ENCODE measurements at places on chromosomes 13 and 19.

DNA sequence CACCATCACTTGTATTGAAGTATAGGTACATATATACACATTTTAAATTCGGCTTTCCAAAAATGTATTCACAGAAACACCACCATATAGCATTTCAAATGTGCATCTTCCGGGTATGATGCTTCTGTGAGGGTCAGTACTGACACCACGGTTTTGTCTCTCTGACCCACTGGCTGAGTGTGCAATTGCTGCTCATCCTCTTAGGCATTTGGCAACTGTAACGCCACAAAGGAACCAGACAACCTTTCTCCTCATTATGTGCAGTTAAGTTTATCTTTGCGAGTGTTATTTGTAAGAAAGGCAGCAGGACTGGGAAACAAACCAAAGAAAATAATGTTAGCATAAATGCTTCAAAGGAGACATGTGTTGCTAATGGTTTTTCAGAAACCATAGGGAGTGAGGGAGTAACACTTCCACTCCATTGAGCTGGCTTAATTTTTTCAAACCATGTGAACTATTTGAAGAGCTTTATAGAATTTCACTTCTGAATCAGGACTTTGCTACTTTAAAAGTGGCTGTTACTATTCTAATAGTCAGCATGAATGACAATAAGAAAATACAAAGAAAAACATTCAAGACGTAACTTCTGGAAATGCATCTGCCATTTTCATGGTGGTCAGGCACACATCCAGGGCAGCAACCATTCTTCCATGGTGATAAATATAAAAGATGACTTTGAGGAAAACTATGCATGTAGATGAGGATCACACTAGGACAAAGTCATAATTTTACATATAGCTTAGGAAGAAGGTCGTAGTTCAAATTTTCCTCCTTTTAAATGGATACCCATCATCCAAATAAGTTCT lies 423.3 kb downstream of the MZT1 start:
- no peak for DNase-seq

DNA sequence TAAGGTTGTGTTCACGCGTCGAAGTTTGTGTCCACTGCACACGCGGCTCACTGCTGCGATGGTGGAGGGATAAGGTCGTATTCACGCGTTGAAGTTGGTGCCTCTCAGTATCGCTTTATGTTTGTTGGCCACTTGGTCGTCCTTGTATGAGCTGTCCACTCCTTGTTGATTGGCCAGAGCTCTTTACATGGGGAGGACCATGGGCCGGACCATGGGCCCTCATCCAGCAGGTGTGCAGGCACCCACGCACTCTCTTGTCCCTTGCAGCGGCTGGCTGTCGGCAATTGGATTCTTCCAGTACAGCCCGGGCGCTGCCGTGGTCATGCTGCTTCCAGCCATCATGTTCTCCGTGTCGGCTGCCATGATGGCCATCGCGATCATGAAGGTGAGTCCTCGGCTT lies 17.6 kb downstream of the ADAT3 start:
- no peak for DNase-seq

- DNase-seq: no peak
Measured at GRCh38 chr19:58579473-58580142, 6.5 kb upstream of the MZF1 start.

GRCh38 chr19:1006711-1007398 lies 6.6 kb downstream of the GRIN3B start:
- DNase-seq: no peak

GRCh38 chr19:45769821-45770191 lies 754 bp upstream of the SIX5 start:
- DNase-seq: no peak

DNA sequence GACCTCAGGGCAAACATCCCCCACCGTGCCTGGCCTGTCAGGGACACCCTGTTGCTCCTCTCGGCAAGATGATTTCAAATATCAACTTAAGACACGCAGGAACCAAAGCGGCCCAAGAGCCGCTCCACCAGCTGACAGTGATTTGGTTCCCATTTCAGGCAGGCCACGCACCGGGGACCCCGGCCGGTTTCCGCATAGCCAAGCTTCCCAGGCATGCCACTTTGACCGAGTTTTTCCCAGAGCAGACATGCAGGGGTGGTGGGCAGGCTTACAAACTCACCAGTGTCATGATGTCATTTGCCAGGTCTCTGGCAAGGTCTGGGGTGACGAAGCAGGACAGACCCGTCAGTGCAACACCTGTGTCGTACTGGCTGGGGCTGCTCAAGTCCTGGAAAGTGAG lies 19.2 kb downstream of the AP3D1 start:
- no peak for DNase-seq

DNA sequence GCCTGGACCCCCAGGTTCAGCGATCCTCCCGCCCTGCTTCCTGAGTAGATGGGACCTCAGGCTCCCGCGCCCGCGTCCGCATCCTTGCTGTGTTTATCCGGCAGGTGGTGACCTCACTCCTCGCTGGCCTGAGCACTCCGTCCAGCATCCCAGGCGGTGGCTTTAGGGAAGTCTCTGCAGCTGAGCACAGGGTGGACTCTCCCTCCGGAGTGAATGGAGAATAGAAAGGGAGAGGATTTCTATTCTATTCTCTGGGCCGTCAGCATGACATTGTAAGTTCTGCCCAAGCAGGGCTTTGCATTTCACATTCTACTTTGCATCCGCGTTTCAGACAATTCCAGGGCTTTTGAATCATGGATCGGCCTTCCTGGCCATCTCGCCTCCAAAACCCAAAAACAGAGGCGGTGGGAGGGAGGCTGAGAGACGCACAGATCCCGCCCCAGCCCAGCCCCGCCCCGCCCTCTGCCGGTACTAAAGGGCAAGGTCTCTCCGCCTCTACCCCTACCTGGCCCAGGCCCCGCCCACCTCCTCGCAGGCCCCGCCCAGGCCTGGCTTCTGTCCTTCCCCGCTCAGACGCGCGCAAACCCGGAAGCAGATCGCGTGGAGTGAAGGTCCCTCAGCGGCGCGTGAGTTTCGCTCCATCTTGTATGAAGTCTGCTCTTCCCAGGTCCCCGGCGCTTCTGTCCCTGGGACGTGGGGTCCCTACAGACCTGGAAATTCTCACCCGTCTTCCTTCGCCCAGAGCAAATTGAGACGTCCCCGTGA lies at the start of gene ZNF525:
TSS of gene ZNF525 (plus strand) at position 572 of the 765 bp plus-strand sequence. CDS start 6,577 bp downstream, outside the sequence.
- DNase-seq: peak; percentile 61

- DNase-seq: no peak
Measured at GRCh38 chr13:68170961-68171360, 940.8 kb upstream of the PCDH9 start.

DNA sequence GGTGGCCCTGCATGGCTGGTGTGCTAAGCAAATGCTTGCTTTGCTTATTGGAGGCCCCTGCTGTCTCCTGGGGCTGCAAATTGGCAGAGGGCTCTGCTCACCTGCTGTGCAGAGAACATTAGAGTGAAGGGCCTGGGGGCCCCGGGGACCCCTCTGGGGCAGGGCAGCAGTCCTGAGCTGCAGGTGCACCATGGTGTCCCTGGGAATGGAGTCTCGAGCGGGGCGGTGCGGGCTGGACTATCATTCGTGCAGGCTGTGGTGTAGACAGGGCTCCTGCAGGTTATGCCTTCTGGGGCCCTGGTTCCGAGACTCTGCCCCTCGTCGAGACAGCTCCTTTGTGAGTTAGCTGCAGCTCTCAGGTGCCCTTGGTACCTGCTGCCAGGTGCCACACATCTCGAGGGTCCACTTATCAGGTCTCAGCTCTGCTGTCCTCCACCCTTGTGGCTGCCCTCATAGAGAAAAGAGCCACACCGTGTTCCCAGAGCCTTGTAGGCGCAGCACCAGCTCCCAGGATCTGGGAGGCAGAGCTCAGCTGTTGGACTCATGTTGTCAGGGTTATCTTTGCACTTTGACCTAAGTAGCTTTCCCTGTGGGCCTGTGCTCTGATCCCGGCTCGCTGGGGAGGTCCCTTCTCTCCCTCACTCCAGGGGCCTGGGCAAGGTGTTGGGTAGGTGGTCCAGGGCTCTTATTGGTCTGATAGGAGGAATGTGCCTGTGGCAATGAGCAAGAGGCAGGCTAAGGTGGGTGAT lies 58.0 kb upstream of the ZNF536 start:
- no peak for DNase-seq

Data from thoracic aorta (tissue), 2 donors.